GDM1 (cell line): ENCODE measurements at places on chromosomes 2 and 18.

- DNase-seq = no peak
These were observed 42.1 kb downstream of the BCL2L11 start for GRCh38 chr2:111162718-111163331.

GRCh38 chr2:204892506-204893255, 347.4 kb downstream of the PARD3B start:
- no peak for DNase-seq

- DNase-seq = no peak
These were observed 280.6 kb downstream of the ZNF407 start for GRCh38 chr18:74878267-74878666.

- DNase-seq = no peak
These were observed 50.0 kb upstream of the ACYP2 start for GRCh38 chr2:54065411-54065810.

GRCh38 chr18:63559567-63560491, 17.7 kb downstream of the SERPINB12 start:
- no peak for DNase-seq

GRCh38 chr18:7381307-7381706, 150.4 kb downstream of the LRRC30 start:
- no peak for DNase-seq

DNA sequence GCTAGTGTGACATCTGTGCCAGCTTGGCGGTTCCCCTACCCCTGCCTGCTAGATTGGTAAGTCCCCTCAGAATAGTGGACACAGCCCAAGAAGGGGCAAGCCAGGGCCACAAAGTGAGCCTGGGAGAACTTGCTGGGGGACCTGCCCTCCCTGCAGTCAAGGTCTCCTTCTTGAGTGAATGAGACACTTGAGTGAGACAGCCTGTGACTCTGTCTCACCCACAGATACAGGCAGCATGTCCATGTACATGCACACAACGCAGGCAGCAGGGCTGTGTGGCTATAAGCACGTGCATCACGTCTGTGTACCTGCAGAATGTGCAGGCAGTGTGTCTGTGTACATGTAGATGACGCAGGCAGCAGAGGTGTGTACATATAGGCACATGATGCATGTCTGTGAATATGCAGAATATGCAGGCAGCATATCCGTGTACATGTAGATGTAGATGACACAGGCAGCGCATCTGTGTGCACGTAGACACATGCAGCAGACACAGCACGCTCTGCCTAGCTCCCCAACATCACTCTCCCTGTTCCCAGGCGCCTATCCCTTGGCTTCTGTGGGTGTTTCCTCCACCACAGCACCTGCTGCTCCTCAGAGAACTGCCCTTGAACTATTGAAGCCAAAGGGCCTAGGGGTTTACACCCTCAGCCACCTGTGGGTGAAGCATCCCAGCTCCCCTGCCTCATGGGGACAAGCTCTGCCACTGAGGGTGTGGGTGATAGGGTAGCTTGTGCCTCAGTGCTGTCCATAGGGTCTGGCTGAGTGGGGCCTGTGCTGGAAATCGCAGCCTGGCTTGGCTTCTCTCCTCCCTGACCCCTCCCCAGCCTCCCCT, 147.2 kb upstream of the TWIST2 start:
- DNase-seq = no peak

GRCh38 chr2:121144111-121144510, 140.9 kb downstream of the TFCP2L1 start:
- no peak for DNase-seq

GRCh38 chr2:241344925-241345651, 11.0 kb upstream of the FARP2 start:
- no peak for DNase-seq

DNA sequence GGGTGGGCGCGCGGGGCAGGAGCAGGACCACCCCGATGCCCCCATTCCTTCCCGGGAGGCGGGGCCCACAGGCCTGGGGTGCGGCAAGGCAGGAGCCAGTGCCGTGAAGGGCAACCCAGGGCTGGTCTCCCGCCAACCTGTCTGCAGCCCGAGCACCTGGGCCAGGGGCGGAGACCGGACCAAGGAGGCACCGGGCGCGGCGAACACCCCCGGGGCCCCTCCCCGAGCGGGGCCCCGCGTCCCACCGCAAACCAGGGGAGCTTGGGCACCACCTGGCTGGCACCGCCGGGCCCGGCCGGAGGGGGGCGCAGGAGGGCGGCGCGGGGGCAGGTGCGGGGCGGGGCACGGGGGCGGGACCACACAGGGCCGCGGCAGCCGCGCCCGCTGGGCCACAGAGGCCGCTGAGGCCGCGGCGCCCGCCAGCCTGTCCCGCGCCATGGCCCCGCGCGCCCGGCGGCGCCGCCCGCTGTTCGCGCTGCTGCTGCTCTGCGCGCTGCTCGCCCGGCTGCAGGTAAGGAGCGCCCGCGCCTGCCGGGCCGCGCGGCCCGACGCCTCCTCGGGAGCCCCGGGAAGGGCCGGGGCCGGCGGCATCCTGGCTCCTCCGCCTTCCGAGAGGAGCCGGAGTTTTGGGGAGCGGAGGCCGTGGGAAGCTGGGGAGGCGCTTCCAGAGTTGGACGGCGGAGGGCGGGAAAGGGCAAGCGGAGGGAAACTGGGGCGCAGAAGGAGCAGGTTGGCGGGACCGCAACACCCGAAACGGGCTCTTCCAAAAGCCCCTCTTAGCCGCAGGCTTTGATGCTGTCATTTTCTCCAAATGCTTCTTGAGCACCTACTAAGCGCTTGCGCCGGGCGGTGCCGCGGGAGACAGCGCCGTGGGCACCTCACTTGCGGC, at the start of gene TNFRSF11A:
Gene TNFRSF11A, plus strand, starts transcription at position 394 of the 889 bp plus-strand sequence. Its CDS starts 43 bp downstream, at position 437.
- peak; percentile 31 for DNase-seq

GRCh38 chr2:192159208-192159607, 35.5 kb downstream of the TMEFF2 start:
- no peak for DNase-seq

DNA sequence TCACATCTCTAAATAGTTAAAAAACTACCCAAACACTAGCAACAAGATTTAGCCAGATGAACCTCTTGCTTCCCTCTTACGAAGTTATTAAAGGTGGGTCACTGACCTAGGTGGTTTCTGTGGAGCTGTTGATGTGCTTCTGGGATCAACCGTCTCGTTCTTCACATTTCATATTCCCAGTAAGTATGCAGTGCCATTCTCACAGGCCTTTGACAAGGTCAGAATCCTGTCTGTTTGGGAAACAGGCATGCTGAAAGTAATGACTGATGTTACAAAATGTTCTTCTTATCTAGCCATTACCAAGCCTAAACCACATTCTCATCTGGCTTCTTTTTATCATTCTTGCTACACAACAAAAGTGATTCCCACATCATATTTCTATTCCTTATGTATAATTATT, 70.3 kb downstream of the WDR7 start:
- no peak for DNase-seq

DNA sequence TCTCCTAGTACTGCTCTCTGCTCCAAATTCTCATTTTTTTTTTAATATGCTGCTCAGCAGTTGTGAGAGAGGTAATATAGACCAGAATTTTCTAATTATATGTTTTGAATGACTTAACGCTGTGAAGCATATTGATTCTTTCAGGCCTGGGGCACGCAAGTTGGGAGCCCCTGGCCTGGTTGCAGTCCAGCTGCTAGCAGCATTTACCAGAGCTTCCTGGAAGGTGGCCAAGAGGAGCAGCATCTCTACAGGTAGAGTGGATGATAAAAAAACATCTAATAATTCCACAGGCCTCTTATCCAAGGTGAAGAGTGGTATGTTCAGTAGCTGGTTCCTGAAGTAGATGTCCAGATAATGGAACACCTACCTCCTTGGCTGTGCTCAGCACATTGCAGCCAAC, 7.3 kb upstream of the UGP2 start:
- DNase-seq = no peak

DNA sequence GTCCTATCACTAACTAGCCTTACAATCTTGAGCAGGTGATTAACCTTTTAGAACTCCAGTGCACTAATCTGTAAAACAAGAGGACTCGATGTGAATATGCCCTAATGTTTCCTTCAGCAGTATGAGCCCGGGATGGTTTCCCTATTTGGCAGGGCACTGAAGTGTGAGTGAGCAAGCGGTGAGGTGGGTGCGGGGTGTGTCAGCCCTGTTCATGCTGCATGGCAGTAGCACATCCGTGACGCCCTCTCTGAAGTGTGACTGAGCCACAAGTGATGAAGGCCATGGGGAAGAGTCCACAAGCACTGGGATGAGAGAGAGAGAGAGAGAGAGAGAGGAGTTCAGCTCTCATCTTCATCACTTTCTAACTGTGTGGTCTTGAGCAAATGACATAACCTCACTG, 168.7 kb downstream of the SETBP1 start:
- DNase-seq = no peak

DNA sequence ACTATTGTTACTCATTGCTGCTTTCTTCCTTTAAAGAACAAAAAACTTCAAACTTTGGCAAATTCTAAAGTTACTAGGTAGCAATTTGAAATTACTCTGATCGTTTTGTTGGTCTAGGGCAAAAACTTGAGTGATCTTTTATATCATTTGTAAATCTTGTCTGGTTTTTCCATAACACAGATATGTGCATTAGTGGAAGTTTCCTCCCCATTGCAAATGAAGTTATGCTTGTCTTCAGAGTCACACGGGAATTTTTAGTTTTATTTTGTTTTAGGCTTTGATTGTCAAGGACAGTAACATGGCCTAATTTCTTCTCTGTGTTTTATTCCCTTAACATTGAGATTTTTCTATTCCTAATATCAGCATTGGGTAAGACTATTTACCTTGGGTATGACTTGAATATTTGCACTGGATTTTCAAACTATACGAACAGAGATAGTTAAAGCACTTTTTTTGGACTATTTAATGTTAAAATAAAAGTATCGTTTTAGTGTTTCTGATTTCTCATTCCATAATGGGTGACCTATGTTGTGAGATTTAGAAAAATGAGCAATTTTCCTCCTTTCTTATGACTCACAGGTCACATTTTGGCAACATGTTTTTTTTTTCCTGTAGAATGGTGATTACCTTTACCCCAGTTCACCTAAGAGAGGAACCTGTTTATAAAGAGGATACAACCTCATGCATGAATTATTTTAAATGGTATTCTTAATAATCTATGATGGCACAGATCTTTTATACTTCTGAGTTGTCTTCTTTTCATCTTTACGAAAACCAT, 65.0 kb downstream of the BABAM2 start:
- DNase-seq = no peak
